H54 (cell line): ENCODE measurements at places on chromosomes 1 and 21.

- no peak for DNase-seq
Observed at GRCh38 chr1:230878591-230878990, 10.3 kb upstream of the C1orf198 start.

DNA sequence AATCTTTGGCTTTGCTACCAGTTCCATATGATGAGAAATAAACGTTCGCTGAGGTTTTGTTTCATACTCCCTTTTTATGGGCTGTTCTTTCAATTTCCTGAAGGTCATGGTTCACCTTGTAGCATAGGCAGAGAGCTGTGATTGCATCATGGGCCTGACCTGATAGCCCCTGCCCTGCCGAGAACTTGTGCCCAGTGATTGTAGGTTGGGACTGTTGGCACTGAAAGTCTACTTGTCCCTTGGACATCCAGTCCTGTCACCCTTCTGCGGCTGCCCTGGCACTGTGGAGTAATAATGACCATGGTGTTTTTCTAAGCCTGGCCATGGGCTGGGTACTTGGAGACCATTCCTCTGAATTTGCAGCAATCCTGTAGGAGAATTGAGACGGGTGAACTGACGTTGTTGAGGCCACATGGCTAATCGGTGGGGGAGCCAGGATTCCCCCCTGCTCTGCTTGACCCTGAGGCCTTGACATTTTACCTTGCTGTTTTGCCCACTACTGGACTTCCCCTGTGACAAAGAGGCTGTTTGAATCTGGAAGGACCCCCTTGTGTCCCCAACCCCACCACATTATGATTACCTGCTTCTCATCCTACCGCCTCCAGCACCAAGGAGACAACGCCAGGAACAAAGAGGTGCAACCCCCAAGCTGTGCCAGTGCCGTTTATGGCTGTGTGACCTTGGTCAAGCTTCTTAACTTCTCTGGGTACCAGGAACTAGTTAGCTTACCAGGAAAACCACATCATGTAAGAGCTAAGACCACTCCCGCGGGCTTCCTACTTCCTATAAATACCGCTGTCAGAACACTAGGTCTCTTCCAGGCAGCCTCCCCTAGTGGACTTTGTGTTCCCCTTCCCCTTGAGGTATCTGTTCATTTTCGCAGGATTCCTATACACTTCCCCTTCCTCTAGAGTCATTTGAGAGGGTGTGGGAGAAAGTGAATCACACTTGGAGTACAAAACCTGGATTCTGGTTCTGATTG is 23.4 kb downstream of the SESN2 start:
- DNase-seq = no peak

DNA sequence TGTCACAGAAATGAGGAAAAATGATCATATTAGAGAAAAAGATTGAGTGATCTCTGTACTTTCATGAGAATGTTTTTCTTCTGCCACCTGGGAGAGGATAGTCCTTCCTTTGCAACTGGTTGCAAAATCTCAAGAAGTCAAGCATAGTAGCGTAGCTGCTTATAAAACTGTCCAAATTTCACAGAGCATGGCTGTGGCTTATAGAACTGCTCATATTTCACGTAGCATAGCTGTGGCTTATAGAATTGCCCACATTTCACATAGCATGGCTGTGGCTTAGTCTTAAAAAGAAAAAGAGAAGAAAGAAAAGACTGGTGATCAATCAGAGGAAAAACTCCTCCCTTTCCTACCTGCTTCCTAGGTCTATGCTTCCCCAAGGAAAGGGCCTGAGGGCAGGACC is 329.5 kb downstream of the SIPA1L2 start:
- no peak for DNase-seq

DNA sequence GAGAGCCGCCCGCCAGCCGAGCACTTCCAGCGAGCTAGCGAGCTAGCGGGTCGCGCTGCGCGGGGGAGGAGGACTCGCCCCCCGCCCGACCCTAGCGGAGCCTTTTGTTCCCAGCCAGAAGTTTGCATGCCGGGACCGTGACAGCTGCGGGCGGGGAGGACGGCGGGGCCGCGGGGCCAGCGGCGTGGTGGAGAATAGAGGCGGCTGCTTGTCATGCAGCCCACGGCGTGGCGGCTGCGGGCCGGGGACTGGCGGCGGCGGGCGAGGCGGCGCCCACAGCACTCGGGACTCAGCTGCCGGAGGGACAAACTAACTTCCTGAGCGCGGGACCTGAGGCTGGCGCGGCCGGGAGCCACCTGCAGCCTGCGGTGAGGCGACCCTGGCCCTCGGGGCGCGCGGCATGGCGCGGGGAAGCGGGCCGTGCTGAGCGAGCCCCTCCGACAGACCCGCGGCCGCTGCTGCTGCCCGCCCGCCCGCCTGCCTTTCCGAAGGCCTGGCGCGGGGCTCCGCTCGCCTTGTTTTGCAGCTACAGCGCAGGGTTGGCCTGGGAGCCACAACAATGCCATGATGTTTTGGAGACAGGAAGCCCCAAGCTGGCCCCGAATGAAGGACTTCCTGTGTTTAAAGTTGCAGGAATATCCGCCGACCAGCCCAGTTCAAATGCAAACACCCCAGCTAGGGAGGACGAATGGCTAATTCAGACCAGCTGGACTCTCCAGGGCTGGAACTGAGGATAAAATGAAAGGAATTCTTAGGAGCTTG is 82.2 kb upstream of the BMP8A start:
- no peak for DNase-seq

- DNase-seq = no peak
Observed at GRCh38 chr1:233245191-233245765, 50.2 kb downstream of the PCNX2 start.

GRCh38 chr1:201370500-201370899 is 7.0 kb downstream of the TNNT2 start:
- DNase-seq = no peak
